Amygdala (tissue), 56 donors: ENCODE measurements at places on chromosomes 2 and 18.

DNA sequence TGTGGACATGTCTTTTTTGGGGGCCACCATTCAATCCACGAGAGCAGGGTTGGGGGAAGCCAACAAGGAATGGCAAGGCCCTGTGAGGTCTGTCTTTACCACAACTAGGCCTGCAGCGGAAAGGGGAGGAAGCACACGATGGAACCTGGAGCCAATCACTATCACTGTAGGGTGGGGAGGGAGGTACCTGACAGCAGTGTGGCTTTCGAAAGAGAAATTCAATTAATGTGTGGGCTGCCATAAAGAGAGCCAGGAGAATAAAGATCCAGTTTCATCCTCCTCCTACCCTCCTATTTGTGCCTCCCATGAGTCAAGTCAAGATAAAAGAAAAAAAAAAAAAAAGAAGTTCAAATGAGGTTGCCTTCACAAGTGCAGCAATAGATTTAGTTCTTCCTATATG is 18.9 kb upstream of the RBMS1 start:
- DNase-seq, result no peak

GRCh38 chr2:10157293-10157692 is 34.8 kb downstream of the RRM2 start:
- DNase-seq, result no peak

- DNase-seq, result no peak
These were observed 880.6 kb downstream of the TSN start for GRCh38 chr2:122636097-122636496.

DNA sequence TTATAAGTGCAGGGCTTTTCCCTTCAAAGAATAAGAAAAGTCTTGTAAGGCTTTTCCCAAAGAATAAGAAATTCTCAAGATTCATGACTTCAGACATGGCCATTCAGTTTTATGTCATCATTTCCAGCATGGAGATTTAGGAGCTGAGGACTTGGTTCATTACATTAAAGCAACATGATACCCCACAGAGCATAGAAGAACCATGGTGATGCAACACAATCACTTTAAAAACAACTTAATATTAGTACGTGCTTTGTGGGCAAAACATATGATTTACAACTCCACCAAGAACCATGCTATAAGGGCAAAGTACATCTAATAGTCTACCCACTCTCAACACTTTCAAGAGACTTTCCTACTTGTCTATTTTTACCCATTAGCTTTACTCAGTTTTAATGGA is 214.4 kb downstream of the SRBD1 start:
- DNase-seq, result no peak

GRCh38 chr2:112483042-112483473 is 1.1 kb downstream of the TTL start:
- no peak for DNase-seq

- no peak for DNase-seq
These were observed 6.2 kb upstream of the TMEM87B start for GRCh38 chr2:112048887-112049286.
